Right lobe of liver (tissue), 6 donors: ENCODE measurements at places on chromosomes 4 and X. TPM values are rescaled to one million over a fixed set of nuclear protein-coding genes. Genes with fewer than 3 reads are reported as not detected.

DNA sequence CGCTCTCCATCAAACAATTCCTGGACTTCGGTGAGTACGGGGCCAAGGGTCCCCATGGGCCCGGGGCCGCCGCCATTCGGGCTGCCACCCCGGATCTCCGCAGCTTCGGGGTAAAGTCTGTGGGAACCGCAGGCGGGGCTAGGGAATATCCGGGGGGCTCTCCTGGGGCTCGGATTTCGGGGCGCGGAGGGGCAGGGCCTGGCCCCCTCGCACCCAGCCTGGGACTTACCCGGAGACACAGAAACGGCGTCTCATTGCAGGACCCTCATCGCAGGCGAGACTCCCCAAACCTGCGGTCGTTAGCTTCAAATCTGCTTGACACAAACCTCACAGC lies 413 bp downstream of the PDK3 start:
- DNase-seq: no peak

DNA sequence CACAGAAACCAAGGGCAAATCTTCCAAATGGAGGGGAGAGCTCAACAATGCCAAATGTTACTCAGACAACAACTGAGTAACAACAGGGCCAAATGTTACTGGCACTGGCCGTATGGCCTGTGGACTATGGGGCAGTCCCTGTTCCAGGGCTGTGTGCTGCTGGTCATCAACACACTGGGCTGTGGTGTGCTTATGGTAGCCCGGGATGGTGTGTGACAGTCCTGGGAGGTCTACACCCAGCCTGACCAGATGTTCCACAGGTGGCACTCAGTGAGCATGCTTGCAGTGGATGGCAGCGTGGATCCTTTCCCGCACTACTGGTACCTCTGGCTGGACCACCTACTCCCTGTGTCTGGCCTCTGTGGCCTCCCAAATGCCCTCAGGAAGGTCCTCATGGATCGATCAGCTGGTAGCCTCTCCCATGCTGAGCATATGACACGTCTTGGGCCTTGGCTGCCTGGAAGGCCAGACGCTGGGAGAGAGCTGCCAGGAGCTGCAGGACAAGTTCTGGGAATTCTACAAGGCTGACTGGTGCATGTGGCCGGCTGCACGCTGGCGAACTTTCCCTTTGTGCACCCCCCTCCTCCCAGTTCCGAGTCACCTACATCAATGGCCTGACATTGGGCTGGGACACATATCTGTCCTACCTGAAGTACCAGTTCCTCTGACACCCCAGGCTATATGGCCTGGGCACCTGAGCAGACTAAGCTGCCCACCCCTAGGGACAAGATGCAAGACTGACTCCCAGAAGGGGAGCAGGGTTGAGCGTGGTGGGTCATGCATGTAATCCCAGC lies 59.7 kb upstream of the IQSEC2 start:
- no peak for DNase-seq

- no peak for DNase-seq
Measured at GRCh38 chr4:124650614-124651013, 61.9 kb downstream of the ANKRD50 start.

GRCh38 chrX:43677993-43678392 lies 21.9 kb downstream of the MAOA start:
- DNase-seq: no peak

- DNase-seq: no peak
Measured at GRCh38 chr4:85842540-85842939, 367.6 kb downstream of the ARHGAP24 start.

GRCh38 chr4:56630876-56631666 lies 50.0 kb downstream of the HOPX start:
- no peak for DNase-seq

DNA sequence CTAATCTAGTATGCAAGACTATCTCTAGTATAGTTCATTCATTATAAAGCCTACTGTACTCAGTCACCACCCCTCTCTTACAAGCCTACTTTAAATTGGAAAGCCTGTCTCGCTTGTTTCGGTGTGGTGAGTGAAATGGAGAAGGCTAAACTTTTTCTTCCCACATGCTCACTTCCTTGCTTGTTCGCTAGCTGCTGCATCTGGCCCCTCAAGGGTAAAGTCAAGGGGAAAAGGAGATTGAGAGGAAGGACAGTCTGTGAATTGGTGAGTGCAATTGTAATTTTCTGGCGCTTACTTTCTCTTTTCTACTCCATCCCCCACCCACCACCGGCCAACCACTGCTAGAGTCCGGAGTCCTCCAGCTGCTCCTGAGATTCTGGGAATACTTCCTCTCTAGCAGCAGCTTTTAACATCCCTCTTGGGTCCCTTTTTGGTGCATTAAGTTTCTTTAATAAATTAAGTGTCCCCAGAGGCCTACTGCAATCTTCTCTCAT lies 12.1 kb upstream of the ARAP2 start:
- no peak for DNase-seq

DNA sequence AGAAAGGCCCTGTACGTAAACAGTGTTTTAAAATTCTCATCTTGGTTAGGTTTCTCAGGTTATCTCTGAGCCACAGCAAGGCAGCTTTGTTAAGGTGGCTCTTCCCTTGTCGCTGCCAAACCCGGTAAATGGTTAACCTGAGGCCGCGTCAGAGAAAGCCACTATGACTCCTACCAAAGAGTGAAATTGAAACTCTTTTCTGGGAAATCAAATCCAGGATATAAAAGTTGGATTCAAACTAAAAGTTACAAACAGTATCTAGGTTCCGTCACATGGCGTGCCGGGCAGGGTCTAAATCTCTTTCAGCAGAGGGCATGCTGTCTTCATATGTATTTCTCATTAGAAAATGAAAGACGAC lies 433 bp downstream of the MMAA start:
- DNase-seq: peak; percentile 73

DNA sequence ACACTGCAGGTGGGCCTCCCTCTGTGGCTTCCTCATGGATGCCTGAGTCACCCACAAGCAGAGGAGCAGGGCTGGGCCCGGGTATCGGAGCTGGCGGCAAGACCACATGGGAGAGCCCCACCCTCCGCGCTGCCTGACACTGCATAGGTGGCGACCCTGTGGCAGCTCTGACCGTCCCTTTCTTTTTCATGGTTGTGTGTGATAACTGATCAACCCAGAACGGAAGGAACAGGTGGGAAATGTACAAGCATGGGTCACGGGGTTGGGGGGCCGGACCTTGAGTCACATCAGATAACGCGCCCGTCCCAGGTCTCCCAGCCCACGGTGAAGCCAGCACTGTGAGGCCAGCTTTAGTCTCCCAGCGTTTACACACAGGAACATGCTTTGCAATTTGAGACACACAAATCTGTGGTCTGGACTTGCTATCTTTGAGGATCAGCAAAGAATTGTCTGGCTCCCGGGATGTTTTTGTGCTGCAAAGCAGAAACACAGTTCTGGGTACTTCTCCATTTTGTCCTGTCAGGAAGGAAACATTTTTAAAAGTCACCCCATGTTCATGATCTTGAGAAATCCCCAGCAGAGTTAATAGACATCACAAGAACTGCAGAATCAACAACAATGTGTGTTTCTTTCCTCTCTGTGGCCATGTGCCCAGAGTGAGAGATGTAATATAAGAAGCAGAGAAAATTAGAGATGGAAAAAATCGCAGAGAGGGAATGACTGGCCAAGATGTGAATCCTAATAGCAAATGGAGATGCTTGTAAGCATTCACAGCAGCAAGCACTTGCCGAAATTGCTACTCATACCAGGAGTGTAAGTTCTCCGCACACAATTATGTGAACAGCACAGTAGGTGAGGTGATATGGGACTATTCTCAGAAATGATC lies 70.1 kb upstream of the CBR4 start:
- DNase-seq: peak; percentile 43

- DNase-seq: peak; percentile 70
Measured at GRCh38 chrX:81201671-81202455, at the start of the genes HMGN5 and SH3BGRL. Gene HMGN5 (minus strand): TSS chrX:81201913. CDS start chrX:81121549, 80,364 bp downstream. Gene SH3BGRL (plus strand): TSS chrX:81202102. CDS start chrX:81202201, 99 bp downstream.

GRCh38 chr4:89221167-89221867 lies 86.3 kb downstream of the GPRIN3 start:
- DNase-seq: no peak

DNA sequence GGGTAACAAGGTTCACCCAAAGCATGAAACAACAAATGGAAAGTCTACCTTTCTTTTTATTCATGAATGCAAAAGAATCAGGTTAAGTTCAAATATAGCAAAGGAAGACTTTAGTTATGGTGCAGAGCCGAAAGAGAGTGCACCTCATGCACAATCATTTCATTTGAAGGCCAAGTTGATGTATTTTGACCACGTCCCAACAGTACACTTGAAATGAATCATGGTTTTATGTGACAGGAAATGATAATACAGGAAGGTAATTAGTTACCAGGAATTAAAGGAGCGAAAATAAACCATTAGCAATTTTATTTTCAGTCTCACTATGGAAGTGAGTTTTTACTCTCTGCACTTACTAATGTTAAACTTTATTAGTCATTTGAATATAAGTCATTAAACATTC lies 281.2 kb upstream of the DIAPH2 start:
- DNase-seq: no peak

DNA sequence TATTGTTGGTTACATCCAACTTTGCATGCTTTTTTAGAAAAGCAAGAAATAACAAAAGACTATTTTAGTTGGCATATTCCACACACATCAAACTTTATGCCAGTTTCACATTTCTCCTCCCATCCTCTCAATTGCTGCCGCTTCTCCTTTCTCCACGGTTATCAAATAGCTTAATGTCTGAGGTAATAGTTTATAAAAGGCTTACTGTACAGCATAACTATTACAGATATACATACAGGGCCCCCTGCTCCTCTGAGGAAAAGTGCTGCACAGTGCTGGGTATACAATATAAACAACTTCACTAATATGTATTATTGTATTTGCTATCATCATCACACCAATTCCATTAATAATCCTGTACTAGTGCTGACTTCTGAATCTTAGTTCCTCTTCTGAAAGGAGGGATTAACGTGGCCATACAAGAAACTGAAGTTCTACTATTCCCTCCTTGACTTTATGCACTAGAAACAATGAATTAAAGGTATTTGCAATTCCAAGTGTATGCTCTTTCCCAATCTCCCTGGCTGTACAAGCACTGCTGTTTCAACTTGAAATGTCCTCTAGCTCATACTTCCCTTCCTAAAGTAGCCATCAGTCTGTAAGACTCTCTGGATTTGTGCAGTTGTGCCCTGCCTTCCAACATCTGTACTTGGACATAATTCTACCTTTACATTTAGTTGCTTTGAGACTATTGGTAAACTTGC lies 2.5 kb downstream of the CCNI start:
- DNase-seq: no peak

- DNase-seq: no peak
Measured at GRCh38 chr4:165580351-165580905, 201.6 kb downstream of the CPE start.

GRCh38 chrX:95057341-95057740 lies 1383.3 kb downstream of the FAM133A start:
- no peak for DNase-seq

The FGG gene
- total RNA-seq: 8,634 TPM

The SYP gene
- total RNA-seq: 0.39 TPM

The SATL1 gene
- total RNA-seq: not detected

The DMP1 gene
- total RNA-seq: not detected

The SLC38A5 gene
- 1.4 TPM for total RNA-seq

The GPR143 gene
- not detected for total RNA-seq

The PDGFRA gene
- total RNA-seq: 7.0 TPM

The NSUN7 gene
- 0.31 TPM for total RNA-seq

The PROM1 gene
- total RNA-seq: 1.1 TPM
